ENCODE measurements at places on chromosomes 5 and 9. TPM values are rescaled to one million over a fixed set of nuclear protein-coding genes. Genes with fewer than 3 reads are reported as not detected.

INSL6 gene
- not detected for total RNA-seq

DNA sequence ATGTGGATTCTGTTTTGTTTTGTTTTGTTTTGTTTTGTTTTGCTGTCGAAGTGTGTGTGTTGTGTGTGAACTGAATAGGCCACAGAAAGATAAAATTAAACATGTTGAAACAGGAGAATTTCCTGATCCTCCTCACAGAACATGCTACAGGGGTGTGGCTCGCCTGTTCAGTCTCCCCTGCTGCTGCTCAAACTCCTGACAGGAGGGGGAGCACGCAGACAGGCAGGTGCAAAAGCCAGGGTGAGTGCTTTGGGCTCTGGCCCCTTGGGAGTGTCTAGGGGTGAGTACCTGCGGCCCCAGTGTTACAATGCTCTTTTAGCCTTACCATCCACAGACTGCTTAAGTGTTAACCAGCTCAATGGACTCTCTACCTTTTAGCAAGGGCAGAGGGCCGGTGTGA is 473.5 kb downstream of the MAT2B start:
- DNase-seq: no peak

- peak; percentile 77 for DNase-seq
Observed at GRCh38 chr9:71249729-71250317, 128.4 kb upstream of the TRPM3 start.

QSOX2 gene
- total RNA-seq: 5.1 TPM

WDR31 gene
- 0.38 TPM for total RNA-seq

- no peak for DNase-seq
Observed at GRCh38 chr5:151581347-151581746, 9.8 kb downstream of the FAT2 start.

ADAMTSL1 gene
- total RNA-seq: 4.7 TPM

- no peak for DNase-seq
Observed at GRCh38 chr5:88322785-88323184, 54.1 kb upstream of the TMEM161B start.

DNA sequence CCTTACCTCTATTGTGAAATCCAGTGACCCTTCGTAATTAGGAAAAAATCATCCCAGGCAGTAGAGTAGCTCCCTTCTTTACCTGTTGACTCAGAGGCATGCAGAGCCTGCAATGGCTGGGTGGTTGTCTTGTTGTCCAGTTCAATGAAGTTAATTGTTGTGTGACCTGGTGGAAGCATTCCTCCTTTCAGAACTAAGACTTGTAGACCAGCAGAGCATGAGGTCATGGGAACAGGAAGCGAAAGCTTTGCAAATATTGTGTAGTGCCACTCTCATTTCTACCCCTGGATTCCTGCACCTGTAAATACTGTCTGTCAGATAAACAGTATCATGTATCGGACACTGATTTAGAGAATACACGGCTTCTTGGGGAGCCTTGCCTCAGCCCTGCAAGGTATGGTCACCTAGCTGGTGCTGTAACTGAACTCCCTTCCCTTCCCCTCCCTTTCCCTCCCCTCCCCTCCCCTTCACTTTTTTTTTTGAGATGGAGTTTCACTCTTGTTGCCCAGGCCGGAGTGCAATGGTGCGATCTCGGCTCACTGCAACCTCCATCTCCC is 5.7 kb upstream of the PRXL2C start:
- peak; percentile 22 for DNase-seq

KCNN2 gene
- total RNA-seq: 3.4 TPM

GRCh38 chr5:113050721-113051382 is 74.3 kb downstream of the DCP2 start:
- DNase-seq: peak; percentile 66

DNA sequence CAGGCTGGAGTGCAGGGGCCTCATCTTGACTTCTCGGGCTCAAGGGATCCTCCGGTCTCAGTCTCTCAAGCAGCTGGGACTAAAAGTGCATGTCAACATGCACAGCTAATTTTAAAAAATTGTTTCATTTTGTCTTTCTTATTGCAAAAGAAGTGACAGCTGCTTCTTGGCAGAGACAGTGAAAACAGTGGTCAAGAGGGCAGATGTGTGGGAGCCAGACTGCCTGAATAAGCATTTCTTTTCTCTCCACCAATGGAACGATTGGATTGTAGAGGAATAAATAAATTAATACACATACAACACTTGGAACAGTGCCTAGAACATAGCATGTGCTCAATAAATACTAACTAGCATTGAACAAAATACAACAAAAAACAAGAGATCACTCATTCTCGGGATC is 27.4 kb upstream of the KIF4B start:
- no peak for DNase-seq

IQGAP2 gene
- total RNA-seq: 3.2 TPM

HTR1A gene
- total RNA-seq: not detected

LRRC19 gene
- total RNA-seq: not detected

BRINP1 gene
- total RNA-seq: 0.26 TPM

GRCh38 chr5:100840370-100840769 is 62.7 kb downstream of the ST8SIA4 start:
- no peak for DNase-seq

- DNase-seq: no peak
Observed at GRCh38 chr9:136141682-136142413, 23.2 kb upstream of the TMEM250 start.

GRCh38 chr9:109244179-109245132 is 76.4 kb downstream of the EPB41L4B start:
- DNase-seq: peak; percentile 32

- no peak for DNase-seq
Observed at GRCh38 chr9:93324191-93324834, 127.2 kb upstream of the FAM120A start.

Data from dermis microvascular lymphatic vessel endothelial cell (primary cell).